ENCODE measurements at places on chromosomes 12 and 14.
A peak's percentile ranks its signal among the peaks of the same experiment; 100 is the strongest.

GRCh38 chr12:30823156-30823699, 68.5 kb upstream of the CAPRIN2 start:
- DNase-seq = peak; percentile 9

- no peak for DNase-seq
Measured at GRCh38 chr12:65384240-65384639, 105.8 kb downstream of the MSRB3 start.

GRCh38 chr12:104767261-104767660, 190.8 kb downstream of the SLC41A2 start:
- DNase-seq = peak; percentile 22

DNA sequence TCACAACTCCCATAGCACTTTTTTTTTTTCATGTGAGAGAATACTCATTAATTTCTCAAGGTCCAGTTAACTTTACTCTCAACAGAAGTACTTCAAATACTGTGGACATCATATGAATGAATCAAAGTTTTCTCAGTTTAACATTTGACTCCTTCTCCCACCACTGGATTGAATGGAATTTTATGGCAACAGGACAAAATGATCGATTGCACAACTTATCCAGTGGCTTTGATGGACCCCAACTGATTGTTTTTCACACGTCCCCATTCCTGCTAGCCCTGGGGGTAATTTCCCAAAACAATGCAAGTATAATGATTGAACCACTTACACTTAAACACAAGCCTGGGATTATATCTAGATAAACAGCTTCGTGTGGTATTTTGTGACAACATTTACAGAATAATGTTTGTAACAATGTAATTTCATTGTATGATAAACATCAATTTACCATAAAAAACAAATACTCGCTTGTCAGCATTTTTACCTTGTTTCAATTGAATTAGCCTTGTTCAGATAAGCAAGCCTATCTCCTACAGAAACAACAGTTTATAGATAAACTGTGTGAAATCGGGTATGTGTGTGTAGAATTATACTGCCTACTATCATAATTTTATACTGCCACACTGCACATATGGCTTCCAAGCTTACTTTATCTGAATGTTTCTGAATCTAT, 60.9 kb downstream of the SOX5 start:
- peak; percentile 5 for DNase-seq

GRCh38 chr12:69284131-69284530, 44.8 kb downstream of the CPSF6 start:
- peak; percentile 84 for DNase-seq

GRCh38 chr14:50814161-50814560, 16.8 kb downstream of the NIN start:
- DNase-seq = no peak

DNA sequence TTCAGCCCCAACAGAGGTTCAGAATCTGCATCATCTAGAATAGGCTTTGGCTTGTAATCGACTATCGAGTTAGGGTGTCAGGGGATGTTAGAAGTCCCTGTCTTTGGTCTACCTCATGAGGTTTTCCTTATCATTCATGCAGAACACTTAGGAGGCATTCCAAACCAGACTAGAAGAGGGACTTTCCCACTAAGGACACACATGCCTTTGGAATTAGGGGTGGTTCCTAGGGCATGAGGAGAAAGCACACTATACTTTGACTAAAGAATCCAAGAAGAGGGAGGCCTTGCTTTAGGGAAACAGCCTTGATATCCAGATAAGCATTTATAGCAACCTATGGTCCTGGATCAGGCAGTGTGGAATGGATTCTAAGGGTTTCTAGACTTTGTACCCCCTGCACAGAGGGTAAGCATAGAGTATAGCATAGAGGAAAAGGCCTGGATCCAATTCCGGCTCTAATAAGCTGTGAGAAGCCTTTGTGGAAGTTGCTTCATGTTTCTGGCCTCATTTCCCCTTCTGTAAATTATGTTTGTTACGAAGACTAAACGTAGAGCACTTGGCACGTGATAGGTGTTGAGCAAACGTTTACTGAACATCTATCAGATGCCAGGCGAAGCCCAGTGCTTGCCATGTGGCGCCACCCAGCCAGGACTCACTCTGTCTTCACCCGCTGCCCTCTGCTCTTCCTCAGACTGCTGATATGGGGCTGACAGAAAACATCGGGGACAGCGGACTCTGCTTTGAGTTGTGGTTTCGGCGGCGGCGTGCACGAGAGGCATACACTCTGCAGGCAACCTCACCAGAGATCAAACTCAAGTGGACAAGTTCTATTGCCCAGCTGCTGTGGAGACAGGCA, 13.2 kb downstream of the ZNF219 start:
- DNase-seq = no peak

Data from cardiac fibroblast (primary cell).